ENCODE measurements at places on chromosomes 6 and 20. TPM values are rescaled to one million over a fixed set of nuclear protein-coding genes. Genes with fewer than 3 reads are reported as not detected.

The FAM83D gene
- 57.3 TPM for total RNA-seq

DNA sequence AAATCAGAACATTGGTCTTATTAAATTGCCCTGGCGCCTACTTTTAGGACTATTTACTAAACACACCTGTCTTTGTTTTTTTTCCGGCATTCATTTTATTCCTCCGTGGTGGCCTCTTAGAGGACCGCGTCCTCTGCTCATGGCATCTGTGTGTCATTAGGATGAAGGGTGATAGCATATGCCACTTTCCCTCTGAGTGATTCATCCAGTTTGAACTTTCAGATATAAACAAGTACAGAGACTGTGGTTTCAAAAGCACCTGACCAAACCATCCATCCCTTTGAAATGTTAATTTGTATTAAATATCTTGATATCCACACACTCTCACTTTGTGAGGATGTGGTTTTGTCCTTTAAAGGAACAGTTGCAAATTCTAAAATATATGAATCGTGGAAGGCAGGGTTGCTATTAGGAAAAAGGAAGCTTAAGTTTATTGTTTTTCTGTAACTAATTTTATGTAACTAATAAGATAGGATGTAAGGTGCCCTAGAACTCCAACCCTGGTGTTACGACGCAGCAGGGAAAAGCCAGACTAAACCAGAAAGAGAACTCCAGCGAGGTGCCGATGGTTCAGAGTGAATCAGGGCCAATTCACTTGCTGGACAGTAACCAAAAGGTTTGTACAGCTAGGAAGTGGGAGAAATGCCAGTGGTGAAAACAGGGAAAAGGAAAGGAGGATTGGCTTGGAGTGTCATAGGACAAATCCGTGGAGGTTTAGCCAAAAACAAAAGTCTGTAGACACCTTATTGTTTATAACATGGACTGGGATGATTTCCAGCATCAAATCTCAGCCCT, 98.7 kb downstream of the SHLD1 start:
- DNase-seq, result no peak

DNA sequence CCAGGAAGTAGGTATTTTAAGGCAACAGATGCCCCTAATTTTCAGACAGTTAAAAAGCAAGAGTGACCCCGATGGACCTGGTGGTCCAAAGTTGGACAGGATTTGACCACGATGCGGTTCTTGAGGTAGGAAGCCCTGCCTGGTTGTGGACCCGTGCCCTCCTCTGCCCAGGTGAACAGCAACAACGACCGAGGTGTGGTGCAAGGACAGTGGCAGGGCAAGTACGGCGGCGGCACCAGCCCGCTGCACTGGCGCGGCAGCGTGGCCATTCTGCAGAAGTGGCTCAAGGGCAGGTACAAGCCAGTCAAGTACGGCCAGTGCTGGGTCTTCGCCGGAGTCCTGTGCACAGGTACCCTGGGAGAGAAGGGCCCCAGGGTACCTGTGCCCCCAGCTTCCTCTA, 18.7 kb downstream of the TGM6 start:
- DNase-seq, result no peak

- no peak for DNase-seq
Measured at GRCh38 chr6:14108571-14109410, 8.8 kb upstream of the CD83 start.

The EPHA7 gene
- total RNA-seq, result 0.57 TPM

DNA sequence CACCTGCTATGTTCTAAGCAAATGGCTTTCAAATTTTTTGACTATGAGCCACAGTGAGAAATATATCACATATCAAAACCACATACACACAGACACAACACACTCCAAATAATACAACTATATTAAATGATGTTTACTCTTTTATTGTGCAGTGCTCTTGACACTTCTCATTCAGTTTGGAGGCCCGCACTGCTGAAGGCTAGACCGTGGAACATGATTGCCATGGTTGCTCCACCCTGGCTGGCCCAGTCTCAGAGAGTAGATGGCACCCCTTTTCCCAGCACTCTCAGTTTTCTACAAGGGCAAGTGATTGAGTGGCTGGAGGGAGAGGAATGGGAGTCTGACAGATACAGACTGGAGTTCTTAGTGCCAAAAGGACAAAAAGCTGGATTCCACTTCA, 86.9 kb downstream of the SH3BGRL2 start:
- no peak for DNase-seq

DNA sequence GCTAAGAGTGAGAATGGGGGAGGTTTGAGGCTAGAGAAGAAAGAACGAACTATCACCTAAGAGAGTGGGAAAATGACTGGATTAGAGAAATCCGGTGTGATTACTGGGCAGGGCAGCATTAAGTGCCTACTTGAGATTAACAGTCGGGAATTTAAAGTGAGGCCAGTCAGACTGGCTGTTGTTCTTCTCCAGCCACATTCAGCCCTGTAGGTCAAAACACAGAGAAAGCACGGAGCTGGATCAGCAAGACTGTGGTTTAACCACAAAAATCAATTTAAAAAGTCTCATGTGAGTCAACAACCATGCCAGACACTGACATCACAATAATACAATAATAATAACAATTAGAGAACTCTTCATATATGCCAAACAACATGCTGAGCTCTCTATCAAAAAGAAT, 301.9 kb upstream of the SGK1 start:
- no peak for DNase-seq

DNA sequence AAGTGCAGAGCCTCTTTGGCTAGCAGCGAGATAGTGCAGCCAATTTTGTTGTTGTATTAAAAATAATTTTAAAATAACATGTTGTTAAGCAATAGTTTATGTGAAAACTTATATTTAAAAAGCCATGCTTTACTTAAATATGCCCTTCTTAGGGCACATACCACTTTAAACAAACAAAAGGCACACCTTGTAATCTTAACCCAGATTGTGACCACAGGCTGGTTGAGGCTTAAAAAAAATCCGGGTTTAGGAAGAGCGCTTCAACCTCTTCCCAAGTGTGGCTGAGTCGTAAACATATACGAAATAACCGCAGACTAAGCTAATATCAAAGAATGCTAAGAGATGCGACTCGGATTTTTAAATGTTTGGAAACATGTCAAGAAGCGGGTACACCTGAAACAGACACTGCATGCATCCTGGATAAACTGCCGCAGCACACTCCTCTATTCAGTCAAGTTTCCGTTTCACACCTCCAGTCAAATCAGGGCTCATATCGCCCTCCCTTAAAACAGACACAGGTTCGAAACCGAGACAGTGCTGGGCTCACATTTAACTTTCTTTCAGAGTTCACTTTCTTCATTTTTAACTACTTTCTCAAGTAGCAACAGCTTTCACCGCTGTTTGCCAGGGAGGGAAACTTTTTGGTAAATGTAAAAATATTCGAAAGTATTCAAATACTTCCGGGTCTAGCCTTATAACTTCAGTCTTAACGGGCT, 1.5 kb downstream of the DEK start:
- peak; percentile 50 for DNase-seq

DNA sequence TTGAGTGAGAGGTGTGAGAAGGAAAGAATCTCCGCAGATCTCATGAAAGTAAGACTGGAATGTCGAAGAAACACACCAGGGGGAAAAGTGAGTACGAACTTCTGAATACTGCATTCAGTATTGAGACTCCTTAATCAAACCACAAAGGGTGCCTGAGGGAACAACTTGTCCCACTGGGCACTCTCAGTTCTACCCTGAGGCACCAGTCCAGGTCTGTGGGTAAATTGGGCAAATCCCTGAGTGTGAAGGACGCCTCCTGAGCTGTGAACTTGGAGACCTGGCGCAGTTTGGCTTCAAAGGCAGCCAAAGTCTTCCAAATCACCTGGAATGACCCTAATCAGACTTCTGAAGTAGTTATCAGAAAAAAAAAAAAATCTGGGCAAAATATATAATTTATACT, 329.7 kb downstream of the BTBD9 start:
- no peak for DNase-seq

GRCh38 chr20:869606-870005, 36.1 kb downstream of the FAM110A start:
- DNase-seq, result no peak

DNA sequence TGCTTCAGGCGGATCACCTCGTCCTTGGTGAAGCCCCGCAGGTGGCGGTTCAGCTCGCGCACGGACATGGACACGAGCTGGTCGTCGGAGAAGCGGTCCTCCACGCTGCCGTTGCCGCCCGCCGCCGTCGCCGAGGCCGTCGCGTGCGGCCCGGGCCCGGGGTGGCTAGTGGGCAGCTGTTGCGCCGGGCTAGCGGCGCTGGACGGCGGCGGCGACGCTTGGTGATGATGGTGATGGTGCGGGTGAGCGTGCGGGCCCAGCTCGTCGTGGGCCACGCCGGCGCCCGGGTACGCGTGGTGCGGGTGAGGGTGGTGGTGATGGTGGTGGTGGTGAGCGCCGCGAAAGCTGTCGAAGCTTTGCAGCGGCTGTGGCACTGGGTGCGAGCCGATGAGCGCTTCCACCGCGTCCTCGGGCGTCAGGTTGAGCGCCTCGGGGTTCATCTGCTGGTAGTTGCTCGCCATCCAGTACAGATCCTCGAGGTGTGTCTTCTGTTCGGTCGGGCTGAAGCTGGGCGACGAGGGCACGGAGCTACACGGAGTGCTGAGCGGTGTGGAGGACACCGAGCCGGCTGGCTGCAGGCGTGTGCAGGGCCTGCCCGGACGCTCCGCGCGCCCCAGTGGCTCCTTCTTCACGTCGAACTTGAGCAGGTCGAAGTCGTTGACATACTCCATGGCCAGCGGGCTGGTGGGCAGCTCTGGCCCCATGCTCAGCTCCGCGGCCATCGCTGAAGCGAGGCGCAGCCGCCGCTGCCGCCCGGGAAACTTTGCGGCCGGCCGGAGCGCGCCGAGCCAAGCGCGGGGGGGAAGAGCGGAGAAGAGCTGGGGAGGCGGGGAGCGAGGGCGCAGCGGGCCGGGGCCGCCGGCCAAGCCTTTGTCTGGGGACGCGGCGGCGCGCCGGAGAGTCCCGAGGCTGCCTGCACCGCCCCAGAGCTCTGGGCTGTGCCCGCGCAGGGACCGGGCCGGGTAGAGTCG, 622 bp downstream of the MAFB start:
- DNase-seq, result no peak

The CALHM6 gene
- not detected for total RNA-seq

The FNDC11 gene
- total RNA-seq, result 10.6 TPM

- DNase-seq, result no peak
Measured at GRCh38 chr6:56962441-56962840, 7.5 kb downstream of the BEND6 start.

- DNase-seq, result no peak
Measured at GRCh38 chr6:21312118-21312517, 281.4 kb upstream of the SOX4 start.

DNA sequence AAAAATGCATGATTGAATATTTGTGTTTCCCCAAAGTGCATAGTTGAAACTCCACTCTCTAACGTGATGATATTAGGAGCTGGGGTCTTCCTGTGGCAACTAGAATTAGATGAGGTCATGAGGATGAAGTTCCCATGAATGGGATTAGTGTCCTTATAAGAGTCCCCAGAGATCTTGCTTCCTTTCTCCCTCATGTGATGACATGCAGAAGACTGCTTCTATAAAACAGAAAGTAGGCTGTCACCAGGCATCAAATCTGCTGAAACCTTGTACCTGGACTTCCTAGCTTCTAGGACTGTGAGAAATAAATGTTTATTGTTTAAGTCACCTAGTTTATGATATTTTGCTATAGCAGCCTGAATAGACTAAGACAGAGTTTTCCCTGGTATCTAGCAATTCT, 586.5 kb upstream of the EPHA7 start:
- no peak for DNase-seq

The FAM162B gene
- total RNA-seq, result not detected

GRCh38 chr6:141744194-141744925, 388.4 kb upstream of the GJE1 start:
- no peak for DNase-seq

GRCh38 chr20:19784511-19785172, 26.6 kb downstream of the RIN2 start:
- DNase-seq, result peak; percentile 92

DNA sequence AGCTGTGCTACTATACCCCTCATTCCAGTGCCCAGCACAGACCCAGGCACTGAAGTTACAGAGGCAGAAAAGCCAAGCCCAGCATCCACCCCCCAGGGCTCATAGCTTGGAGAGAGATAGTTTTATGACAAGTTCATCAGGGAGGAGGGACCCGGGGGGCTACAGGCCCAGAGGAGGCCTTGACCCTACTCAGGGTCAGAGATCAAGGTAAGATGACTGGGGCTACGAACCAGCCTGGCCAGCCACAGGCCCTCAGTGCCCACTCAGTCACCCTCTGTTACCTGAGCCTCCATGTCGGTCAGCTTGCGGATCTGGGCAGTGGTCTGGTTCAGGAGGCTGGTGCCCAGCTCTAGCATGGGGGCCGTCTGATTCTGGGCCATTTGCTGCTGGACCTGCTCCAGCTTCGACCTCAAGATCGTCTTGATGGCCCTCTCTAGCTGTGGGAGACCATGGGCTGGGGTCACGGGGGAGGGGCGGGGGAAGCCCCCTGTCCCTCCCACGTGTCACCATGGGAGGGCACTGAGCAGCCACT, 26.1 kb downstream of the ANGPT4 start:
- no peak for DNase-seq

- DNase-seq, result no peak
Measured at GRCh38 chr6:134177753-134178160, 125.3 kb upstream of the SLC2A12 start.

The TRAPPC3L gene
- not detected for total RNA-seq

The ESF1 gene
- 14.8 TPM for total RNA-seq

The SDCBP2 gene
- total RNA-seq, result 14.8 TPM

The ZCCHC3 gene
- total RNA-seq, result 16.0 TPM

The MUC22 gene
- not detected for total RNA-seq

DNA sequence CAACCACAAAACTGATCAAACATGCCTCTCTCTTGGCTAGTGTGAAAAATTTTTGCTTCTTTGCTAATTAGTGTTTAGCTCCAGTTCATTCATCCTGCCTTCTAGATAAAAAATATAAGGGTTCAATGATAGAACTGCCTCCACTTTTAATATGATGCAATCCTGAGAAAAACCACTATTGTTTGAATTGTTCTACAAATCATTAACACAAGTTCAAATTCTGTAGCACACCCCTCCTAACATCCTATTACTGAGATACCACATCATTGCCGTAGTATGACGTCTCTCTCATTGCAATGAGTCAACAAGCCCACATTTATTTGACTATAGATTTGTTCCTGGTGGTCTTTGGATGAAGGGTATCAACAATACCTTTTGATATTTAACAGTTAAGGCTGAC, 365.8 kb upstream of the OPRM1 start:
- no peak for DNase-seq

The RRAGD gene
- 0.18 TPM for total RNA-seq

DNA sequence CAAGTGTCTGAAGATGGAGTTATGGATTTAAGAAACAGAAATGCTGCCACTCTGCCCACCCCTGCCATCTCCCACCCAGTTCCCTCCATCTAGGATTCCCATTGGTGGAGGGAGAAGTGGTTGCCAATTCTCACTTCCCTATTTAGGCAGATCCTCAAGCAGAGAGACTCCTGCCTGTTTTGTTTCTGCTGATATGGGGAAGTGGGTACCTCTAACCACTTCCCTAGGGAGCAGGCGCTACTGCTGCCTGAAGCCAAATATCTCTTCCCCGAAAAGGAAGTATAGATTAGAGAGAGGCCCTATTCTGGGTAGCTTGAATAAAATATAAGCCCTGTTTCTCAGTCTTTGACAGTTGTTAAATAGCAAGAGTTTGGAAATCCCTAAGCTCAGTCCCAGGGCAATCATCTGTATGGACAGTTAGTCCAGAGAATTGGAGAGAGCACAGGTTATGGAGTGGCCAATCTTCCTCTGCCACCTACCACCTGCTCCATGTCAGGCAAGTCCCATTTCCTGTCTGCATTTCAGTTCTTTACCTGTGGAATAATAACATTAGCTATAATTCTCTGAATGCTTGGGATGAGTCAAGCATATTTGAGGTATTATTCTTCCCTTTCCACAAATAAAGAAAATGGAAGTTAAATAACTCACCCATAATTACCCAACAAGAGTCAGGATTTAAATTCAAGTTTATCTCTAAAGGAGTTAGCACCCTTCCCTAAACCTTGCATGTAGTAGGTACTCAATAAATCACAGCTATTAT, 2.6 kb upstream of the ADGB start:
- DNase-seq, result no peak

Data from PC-9 (cell line).